ENCODE measurements at places on chromosomes 1 and 21.

- DNase-seq = no peak
These were observed 57.1 kb downstream of the TGFB2 start for GRCh38 chr1:218401998-218402785.

- DNase-seq = peak; percentile 90
These were observed 6.4 kb upstream of the LGR6 start for GRCh38 chr1:202187041-202187671.

GRCh38 chr1:6497215-6497866, 5.9 kb upstream of the PLEKHG5 start:
- peak; percentile 27 for DNase-seq

DNA sequence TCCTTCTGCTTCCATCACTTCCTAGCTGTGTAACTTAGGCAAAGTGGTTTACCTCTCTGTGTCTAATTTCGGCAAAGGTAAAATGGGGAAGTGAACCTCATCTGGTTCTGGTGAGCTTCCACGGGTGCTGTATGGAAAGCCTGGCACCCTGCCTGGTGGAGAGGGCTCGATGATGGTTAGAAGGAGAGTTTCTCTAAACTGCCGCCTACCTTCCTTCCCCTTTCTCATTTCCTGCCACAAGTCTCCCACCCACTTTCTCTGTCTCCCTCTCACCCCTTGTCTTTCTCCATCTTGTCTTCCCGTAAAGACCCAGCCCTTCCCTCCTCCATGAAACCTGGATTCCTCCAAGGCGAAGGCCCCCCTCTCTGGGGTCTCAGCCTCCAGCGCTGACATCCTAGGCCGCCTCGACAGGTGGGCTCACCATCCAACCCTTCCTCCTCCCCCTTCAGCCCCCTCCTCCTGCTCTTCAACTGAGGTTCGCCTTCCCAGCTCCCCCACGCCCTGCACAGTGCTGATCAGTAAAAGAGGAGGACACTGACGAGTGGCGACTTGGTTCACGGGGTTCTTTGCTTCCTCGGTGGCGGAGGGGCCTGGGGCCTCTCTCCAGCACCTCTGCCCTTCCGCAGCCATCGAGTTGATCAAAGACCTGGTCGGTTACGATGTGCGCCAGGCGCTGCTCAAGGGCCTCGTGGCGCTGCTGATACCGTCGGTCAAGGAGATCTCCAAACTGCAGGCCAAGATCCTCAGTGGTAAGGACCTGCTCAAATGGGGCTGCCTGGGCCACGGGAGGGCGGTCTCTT, 7.3 kb downstream of the RNU5D-1 start:
- no peak for DNase-seq

- DNase-seq = no peak
These were observed 436 bp upstream of the TTLL7 start for GRCh38 chr1:83999316-83999819.

DNA sequence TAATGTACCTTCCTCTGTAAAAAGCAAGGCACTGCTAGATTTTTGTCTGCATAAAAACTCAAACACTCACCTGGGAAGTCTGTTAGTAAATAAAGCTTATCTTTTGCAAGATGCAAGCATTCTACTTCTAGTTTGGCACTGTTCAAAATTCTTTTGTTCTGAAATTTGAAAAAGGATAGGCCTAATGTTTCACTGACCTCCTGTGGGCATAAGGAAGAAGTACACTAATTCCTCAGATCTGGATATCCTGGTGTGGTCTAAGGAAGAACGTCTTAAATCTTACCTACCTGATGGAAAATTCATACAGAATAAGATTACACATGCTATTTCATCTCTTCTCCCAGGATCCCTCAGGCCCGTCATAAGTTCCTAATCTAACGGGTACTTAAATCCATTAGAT, 93.5 kb upstream of the CAMK1G start:
- DNase-seq = no peak

- DNase-seq = no peak
These were observed at the start of gene KANK4 for GRCh38 chr1:62318756-62319544. TSS of gene KANK4 (minus strand) at chr1:62319434. CDS start at chr1:62281564, 37,870 bp downstream.
